ACHN (cell line): ENCODE measurements at places on chromosomes 2 and 18.

- no peak for DNase-seq
Measured at GRCh38 chr2:207107131-207107530, 58.6 kb downstream of the KLF7 start.

- no peak for DNase-seq
Measured at GRCh38 chr2:144156736-144157640, 362.9 kb downstream of the ZEB2 start.

- no peak for DNase-seq
Measured at GRCh38 chr2:22110244-22110651, 986.5 kb downstream of the TDRD15 start.

- DNase-seq, result no peak
Measured at GRCh38 chr18:68833756-68834155, 35.9 kb downstream of the CCDC102B start.

DNA sequence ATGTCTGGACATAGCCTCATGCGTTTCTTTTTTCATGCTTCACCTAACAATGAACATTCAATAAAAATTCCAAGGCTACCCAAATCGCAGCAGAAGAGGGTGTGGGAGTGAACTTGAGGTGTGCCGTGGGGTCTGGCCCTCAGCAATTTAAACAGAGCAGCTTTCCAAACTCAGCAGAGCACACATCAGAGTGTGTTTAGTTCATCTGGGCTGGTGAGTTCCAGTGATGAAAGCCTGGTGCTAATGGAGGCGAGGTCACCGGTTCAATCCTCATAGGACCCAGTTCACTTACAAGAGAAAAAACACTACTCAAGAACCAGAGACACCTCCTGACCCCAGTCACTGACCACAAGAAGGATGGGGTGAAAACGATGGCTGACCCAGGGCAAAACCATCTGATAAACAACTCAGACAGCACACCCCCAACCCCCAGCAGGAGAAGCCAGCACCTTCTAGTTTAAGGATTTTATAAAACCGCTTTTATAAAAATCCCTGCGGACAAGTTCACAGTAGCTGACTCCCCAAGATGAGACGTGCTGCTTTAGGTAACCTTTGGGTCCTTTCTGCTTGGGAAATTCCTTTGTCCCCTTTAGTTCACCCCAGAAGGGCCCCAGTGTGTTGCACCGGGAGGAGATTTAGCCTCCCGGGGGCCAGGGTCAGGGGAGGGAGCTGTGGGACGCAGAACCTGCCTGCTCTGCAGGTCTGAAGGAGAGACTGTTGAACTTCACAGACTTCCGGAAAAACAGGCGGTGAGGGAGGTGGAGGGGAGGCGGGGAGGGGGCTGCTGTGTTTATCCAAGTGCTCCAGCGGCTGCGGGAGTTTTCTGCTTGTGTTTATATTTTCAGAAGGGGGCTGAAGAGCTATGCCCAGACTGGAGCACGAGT, 152.7 kb upstream of the SOX11 start:
- DNase-seq, result no peak

DNA sequence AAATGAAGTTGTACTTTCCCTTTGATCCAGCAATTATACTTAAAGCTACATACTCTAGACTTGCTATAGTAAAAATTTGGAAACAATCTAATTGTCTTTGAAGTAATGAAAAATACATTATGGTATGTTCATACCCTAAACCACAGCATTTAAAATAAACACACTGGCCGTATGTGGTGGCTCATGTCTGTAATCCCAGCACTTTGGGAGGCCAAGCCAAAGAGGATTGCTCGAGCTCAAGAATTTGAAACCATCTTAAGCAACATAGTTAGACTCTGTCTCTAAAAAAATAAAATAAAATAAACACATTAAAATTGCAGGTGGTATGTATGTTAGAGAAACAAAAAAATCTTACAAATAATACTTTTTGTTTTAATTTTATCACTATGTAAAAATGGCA, 208.1 kb upstream of the KLHL14 start:
- no peak for DNase-seq

DNA sequence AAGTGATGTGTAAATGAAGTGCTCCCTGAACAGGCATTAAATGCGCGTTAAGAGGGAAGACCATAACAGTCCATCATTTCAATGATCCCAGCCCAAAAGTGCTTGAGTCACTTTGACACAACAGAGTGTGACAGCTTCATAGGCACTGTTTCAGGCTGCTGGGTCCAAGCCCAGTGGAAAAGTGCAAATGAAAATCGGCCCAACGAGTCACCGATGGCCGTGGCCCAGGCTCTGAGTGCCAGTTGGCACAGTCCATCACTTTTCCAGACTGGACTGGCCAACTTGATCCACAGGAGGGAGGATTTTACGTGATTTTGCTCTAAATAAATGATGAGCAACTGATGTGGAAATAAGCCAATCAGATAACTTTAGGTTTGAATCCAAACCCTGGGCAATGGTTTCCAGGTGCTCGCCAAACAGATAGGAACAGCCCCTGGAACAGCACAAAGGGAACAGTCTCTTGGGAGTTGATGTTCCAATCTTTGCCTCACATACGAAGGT, 114.0 kb downstream of the SP3 start:
- DNase-seq, result no peak

DNA sequence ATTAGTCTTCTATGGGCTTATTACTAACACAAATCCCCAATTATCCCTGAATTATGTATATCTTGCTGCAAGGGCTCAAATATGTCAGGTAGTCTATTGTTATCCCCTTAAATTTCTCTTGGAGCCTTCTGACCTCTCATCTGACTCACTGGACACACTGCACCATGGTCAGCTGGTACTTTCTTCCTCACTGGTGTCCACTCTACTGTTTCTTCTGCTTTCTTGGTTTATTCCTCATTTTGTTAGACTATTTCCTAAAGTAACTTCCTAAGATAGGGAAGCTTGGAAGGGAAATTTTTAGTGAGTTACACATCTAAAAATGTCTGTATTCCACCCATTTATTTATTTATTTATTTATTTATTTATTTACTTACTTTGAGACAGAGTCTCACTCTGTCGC, 26.5 kb downstream of the WDR35 start:
- no peak for DNase-seq

GRCh38 chr2:45009928-45010701, 863 bp upstream of the SIX2 start:
- peak; percentile 61 for DNase-seq

- DNase-seq, result peak; percentile 39
Measured at GRCh38 chr2:188984065-188984491, 9.9 kb downstream of the COL3A1 start.

- DNase-seq, result no peak
Measured at GRCh38 chr2:70957798-70958197, 20.6 kb upstream of the ANKRD53 start.

DNA sequence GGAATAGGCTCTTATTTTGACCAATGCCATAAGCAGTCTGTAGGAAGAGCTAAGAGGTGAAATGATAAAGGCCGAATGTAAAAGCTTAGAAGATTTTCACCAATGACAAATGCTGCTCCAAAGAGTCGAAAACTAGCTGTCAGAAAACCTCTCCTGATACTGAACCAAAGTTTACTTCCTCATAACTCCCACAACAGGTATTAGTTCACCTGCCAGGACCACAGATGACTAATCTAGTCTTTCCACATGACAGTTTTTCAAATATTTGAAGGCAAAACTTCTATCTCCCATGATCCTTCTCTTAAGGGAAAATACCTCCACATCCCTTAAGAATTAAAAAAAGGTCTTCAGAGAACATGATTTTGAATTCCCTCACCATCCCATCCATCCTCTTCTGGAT, 473.2 kb upstream of the SPHKAP start:
- DNase-seq, result no peak

- no peak for DNase-seq
Measured at GRCh38 chr2:187655001-187655400, 100.8 kb upstream of the TFPI start.

DNA sequence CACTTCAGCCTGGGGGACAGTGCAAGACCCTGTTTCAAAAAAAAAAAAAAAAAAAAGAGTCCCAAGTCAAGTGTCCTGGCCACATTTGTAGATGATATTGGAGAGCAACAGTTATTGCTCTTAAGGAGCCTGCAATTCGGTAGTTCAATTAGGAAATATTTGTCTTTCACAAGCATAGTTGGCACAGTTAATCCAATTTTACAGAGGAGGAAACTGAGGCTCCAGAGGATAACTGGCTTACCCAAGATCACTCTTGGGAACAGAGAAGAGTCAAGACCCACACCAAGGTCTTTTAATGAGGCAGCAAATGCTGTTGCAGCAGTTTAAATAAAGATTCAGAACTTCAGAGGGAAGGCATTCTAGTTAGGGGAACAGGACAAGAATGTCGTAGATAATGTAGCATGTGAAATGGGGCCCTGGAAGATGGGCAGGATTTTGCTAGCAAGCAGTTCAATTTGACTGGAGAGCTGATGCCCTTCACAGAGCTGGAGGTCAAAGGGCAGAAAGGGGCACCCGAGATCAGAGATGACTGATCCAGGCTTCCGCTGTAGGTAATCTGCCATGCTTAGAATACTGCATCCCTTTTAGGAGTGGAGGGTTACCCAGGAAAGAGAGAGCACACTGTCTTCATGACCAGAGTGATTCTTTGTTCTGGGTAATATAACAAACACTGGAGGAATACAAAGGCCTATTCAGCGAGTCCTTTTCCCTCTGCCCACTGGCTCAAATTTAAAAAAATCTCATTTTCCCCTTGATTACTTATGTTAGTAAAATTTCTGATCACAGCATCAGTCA, 3.0 kb downstream of the NPC1 start:
- DNase-seq, result no peak

GRCh38 chr2:103327966-103328365, 566.1 kb downstream of the TMEM182 start:
- no peak for DNase-seq

GRCh38 chr2:171411791-171412483, 21.9 kb downstream of the METTL8 start:
- DNase-seq, result no peak

DNA sequence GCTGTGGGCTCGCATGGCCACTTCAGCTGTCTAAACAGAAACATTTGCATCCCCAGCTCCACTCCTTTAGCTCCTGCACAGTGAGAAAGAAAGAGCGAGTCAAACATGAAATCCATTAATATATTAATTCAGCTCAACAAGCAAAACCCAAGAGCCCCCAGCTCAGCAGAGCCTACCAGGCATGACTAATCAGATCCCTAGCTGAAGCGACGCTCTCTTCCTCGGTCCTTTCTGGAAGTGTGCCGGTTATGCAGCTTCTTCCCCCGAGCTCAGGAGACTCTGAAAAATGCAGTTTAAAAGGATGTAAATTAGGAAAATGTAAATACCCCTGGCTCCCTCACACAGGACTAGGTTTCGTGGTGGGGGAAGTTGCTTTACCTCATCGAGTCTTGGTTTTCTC, 221.5 kb downstream of the ANKRD30B start:
- no peak for DNase-seq

DNA sequence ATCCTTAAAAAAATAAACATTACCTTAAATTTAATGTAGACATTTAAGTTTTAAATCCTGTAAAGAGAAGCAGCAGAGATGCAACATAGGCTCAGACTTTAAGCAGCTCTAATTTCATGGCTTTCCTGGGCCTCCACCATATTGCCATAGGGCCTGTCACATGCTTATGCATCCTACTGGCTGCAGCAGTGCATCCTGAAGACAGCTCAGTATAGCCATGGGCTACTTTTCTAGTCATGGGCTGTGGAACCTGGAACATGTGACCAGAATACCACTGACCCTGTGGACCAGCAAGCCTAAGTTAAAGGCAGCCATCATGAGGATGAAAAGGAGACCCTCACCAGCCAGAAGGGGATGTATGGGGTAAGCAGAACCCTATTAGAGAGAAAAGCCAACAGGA, 10.7 kb downstream of the RMP24 start:
- no peak for DNase-seq

DNA sequence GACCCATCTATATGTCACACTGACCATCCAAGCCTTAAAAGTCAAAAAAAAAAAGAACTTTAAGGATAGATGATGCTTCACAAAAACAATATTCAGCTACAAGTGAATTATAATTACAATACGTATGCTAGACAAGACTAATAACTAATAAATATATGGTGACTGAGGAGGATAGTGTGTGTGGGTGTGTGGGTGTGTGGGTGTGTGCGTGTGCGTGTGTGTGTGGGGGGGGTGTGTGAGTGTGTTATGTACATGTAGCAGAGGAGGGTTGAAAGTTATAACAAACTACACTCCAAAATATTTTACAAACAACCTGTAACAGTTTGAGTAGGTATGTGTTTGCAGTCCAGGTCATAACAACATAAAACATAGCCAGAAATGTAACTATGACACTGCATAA, 159.2 kb upstream of the RBBP8 start:
- DNase-seq, result no peak

DNA sequence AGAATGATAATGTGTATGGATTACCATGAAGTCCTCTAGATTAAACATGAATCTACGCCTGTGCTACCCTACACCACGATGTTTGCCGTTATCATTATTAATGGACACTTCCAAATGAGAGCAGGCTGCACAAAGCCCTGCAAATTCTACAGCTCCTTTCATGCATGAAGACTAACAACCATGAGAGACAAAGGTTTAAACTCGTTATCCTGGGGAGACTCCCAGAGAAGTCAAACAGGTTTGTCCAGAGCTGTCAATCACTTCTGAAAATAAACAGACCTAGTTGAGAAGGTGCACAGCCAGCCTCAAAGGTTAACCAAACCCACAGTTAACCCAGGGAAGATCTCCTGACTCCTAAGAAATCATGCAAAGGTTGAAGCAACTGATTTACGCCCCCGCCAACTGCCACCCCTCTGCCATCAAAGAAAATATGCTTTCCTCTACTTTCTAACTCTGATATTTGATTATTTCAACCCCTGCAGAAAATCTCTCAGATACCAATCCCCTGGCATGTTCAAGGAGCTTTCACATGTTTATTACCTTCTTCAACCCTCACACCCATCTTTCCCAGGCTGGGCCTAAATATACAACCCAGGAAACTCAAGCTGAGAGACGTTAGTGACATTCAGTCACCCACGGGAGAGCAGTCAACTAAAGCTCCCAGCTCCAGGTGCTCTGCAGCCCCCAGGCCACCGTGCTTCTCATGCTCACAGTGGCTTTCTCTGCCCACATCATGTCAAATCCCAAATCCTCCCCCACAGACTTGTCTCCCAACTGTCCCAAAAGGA, 35.9 kb downstream of the MYO5B start:
- no peak for DNase-seq

- DNase-seq, result no peak
Measured at GRCh38 chr2:54074606-54075341, 40.6 kb upstream of the ACYP2 start.

DNA sequence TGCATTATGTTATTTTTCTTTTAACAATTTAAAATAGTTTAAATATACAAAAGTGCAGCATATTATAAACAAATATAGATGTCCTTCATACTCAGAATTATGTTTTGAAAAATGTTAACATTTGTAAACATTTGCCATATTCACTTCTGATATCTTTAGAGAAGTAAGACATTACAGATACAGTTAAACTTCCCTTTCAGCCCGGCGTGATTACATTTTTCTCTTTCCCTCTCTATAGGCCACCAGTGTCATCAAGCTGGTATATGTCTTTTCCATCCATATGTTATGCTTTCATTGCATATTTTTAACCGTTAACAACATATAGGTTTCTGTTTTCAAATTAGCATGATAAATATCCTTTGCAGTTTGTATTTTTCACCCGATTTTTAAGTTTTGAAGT, 27.1 kb downstream of the TTC39C start:
- DNase-seq, result no peak
